Glomerular endothelial cell (primary cell): ENCODE measurements at places on chromosomes 6 and 20.

- DNase-seq: no peak
These were observed 175.6 kb upstream of the MYLIP start for GRCh38 chr6:15953152-15953880.

DNA sequence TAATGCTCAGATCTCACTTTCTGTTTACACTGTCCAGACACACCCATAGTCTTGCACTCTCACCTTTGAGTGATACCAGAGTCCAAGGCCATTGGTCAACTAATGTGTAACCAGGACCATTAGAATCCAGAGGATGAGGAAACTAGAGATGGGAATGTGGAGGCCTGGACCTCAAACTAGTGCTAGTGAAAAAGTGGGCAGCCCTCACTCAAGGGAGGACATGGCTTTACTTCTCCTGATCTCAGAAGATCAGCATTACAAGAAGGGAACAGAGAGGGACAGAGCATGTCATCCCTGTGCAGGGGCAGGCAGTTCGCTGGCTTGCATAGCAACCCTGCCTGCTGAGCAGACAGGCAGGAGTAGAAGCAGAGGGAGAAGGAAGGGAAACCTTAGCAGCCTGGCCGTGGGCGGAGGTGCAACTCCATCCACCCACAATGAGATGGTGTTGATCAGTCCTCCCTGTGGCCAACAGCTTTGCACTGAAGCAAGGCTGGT, 22.6 kb upstream of the XRN2 start:
- DNase-seq: no peak

- no peak for DNase-seq
These were observed 57.5 kb downstream of the ILRUN start for GRCh38 chr6:34638834-34639736.

GRCh38 chr20:1535420-1536175, 21.9 kb downstream of the SIRPD start:
- DNase-seq: no peak

DNA sequence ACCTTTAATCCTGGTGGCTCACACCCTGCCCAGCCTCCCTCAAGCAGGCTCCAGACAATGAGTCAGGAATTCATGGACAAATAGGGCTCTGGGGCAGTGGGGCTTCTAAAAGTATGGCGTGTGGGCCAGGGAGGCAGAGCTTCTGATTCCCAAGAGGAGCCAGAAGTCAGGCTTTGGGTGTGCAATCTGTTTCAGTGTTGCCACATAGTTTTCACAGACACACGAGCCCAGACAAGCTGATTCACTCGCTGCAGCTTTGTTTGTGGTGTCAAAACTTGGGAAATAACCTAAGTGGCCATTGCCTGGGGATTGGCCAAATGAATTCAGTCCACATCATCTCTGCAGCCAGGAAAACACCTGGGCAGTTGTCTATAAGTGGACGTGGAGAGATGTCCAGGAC, 9.2 kb downstream of the PEDS1 start:
- DNase-seq: no peak

DNA sequence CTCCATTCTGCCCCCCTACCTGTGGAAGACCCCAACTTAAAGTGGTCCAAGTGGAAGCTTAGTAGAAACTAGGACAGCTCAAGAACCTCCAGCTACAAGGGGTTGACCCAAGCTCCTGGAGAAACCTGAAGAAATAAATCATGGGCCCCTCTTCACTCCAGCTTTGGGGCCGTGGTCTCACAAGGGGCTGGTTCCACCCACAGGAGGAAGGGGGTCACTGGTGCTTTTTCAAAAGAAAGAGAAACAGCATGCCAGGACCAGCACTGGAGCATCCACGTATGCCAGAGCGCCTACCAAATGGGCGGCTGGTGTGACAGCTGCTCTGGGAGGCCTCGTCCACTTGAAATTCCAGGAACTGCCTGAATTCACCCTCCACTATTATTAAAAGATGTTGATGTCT, 14.4 kb upstream of the ANKRD60 start:
- no peak for DNase-seq

DNA sequence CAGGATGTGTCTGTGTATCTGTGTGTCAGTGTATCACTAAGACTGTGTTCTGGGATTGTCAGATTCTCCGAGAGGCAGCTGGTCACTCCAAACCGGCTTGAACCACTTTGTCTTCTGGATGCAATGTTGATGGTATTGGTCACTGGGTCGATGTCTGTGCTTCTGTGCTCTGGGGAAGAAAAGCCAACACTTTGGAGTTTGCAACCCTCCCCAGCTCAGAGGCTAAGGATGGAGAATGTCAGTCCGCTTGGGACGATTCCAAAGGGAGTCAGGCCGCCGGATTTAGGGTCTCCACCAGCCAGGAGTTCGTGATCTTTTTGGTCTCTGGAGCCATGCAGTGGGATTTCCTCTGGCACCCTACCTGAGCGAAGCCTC, 5.2 kb downstream of the MAFB start:
- DNase-seq: no peak

DNA sequence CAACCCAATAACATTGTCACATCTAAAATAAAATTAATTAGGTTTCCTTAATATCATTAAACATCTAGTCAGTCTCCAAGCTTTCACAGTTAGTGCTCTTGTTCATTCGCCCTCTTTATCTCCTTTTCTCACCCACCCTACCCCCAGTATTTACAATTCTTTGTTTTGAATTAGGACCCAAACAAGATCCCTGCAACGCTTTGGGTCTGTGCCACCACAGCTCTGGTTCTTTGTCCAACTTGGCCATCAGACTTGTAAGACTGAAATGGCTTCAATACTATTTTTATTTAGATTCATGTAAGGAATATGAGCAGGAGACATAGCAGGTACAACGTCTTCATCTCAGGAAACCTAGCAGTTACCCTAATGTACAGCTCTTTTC, 276.5 kb downstream of the CDKAL1 start:
- DNase-seq: peak; percentile 4

GRCh38 chr6:12022953-12023388, 10.9 kb downstream of the HIVEP1 start:
- DNase-seq: no peak

GRCh38 chr6:32255199-32256153, 31.6 kb upstream of the NOTCH4 start:
- peak; percentile 80 for DNase-seq

DNA sequence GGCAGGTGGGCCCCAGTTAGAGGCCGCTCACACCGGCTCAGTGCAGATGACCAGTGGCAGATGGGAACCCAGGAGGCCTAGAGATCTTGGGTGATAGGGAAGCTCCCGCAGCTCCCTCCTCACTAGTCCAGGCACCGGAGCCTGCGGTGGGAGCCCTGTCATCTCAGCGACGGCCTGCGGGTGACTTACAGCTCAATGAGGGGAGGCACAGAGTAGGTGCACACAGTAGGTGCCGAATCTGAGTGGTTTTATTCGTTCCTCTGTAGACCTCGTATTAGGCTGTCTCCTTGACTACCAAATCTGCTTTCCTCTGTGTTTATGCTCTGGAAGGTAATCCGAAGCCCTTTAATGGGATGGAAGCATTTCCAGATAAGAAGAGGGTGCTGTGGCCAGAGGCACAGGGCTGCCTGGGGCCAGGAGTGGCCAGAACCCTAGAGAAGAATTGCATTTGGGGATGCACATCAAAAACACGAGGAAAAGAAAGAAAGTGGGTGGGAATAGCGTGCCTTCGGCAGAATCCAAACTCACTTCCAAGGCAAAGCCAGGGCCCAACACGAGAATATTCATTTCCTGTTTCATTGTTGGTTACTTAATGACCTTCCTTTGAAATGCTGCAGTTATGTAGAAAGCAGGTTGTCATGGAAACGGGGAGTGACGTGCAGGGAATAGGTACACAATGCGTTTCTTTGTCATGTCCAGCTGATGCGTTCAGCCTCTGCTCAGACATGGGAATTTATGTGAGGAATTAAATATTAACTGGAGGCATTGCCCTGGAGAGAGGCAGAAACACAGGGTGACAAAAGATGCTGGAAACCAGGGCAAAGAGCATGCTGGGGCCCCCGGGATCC, 24.7 kb downstream of the MYT1 start:
- DNase-seq: peak; percentile 98

GRCh38 chr6:111441678-111442243, 41.3 kb downstream of the REV3L start:
- DNase-seq: no peak

- DNase-seq: no peak
These were observed 6.2 kb upstream of the RBCK1 start for GRCh38 chr20:401682-402495.

- no peak for DNase-seq
These were observed 55.6 kb downstream of the ARMC2 start for GRCh38 chr6:108903796-108904195.

- DNase-seq: no peak
These were observed 90.4 kb downstream of the NFATC2 start for GRCh38 chr20:51452091-51452613.

- DNase-seq: no peak
These were observed 31.9 kb downstream of the STK35 start for GRCh38 chr20:2133318-2134183.

- no peak for DNase-seq
These were observed 546.9 kb downstream of the TFAP2B start for GRCh38 chr6:51365566-51365965.

GRCh38 chr6:40268614-40269013, 318.6 kb downstream of the LRFN2 start:
- DNase-seq: no peak

DNA sequence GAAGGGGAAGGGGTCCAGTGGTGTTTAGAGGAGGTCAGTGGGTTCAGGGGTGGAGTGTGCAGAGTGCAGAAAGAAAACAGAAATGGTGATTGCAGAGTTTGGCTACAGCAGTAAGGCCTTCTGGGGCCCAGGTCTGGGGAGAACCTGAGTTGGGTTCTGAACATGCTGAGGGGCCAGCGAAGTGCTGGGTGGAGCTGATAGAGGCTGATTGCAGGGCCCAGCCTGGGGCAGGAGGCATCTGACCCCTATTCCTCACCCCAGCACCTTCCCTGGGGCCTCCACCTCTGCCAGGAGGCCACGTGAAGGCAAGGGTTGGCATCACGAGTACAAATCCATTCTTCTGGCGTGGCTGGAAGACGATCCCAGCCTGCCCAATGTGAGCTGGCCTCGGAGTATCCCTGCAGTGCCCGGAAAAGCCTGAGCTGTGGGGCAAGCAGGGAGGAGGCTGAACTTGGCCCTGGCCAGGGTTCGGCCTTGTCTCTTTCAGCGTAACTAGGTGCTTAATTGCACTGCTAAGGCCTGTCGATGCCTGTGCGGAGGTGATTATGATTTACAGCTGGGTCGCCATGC, 35.3 kb downstream of the VSTM2L start:
- DNase-seq: no peak

DNA sequence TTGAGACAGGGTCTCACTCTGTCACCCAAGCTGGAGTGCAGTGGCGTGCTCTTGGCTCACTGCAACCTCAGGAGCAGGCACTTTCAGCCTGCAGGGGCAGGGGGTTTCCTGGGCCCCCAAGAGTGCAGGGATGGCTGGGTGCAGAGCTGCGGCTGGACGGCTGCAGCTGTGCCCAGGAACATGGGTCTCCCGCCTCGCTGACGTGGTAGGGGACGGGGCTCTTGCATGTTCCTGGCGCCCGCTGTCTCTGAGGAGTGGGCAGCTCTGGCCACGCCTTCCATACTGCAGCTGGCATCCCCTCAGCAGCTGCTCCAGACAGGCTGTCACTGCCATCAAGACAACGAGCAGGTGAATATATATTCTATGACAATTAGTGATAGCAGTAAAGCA, 2.2 kb upstream of the DEK start:
- DNase-seq: no peak

- DNase-seq: no peak
These were observed 19.5 kb downstream of the PANK2 start for GRCh38 chr20:3908667-3909066.

GRCh38 chr6:107488174-107488874, 1.6 kb upstream of the SOBP start:
- no peak for DNase-seq

- DNase-seq: no peak
These were observed 94.2 kb downstream of the RREB1 start for GRCh38 chr6:7201732-7202541.

DNA sequence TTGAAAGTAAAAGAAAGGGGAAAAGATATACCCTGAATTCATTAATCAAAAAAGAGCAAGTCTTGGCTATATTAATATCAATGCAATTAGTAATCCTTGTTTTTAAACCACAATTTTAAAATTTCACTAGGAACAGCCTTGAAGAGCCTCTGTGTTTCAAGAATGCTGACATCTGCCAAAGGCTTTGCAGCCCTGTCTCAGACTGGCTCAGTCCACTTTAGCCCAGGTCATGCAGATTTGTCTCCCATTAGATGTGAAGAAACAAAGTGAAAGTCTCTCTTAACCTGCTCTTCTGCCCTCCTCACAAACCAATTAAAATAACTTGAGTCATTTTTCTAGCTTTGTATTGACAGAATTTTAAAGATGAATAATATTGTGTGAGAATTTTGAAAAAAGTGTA, 102.7 kb upstream of the CARMIL1 start:
- DNase-seq: no peak

GRCh38 chr6:107344981-107345380, 114.4 kb downstream of the PDSS2 start:
- DNase-seq: no peak

GRCh38 chr20:62032609-62033368, 32.9 kb downstream of the TAF4 start:
- DNase-seq: no peak

DNA sequence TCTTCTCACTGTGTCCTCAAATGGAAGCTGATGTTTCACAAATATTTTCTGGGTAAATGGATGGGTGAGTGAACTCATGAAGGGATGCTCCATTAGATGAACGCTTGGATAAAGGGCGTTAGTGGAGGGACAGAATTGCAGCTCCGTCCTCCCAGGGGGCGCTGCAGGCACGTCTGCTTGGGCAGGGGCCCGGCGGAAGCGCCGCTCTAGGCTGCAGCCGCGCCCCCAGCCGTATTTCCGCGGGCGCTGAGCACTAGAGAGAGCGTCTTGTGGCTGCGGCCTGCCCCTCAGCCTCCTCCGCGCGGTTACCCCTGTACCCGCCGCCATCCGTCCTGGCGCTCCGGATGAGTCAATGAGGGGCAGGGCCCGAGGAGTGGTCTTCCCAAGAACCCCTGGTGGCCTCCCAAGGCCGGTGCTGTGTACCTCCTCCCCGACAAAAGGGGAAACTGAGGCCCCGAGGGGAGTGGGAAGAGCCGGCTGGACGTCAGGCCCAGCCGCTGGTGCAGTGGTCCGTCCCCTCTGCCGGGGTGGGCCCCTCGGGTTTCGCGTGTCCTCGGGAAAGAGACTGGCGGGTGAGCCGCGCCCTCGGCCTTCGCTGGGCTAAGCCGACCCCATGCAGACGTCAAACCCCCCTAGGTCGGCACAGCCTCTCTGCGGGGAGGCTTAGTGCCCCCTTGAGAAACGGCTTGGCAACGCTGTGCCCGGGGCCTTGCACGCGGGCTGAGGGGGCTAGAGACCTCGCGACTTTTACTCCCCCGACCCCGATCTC, 11.5 kb upstream of the SNHG17 start:
- DNase-seq: peak; percentile 50

GRCh38 chr6:107670792-107671199, 153.3 kb downstream of the SCML4 start:
- no peak for DNase-seq
